ENCODE measurements at places on chromosomes 12 and 14.

DNA sequence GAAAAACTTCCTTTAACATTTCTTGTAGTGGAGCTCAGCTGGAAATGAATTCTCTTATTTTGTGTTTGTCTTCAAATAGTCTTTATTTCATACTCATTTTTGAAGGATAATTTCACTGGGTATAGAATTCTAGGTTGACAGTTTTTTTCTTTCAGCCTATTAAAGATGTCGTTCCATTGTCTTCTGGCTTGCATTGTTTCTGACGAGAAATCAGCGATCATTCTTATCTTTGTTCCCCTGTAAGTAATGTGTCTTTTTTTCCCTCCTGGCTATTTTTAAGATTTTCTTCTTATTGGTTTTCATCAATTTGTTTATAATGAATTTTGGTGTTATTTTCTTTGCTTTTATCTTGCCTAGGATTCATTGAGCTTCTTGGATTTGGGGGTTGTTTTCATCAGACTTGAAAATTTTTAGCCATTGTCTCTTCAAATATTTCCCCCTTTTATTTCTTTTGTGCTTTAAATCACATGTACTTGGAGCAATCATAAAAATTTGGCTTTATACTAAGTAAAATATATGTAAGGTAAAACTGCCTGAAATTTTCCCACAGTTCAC, 89.4 kb downstream of the UNC79 start:
- DNase-seq: no peak

- DNase-seq: no peak
Measured at GRCh38 chr14:103709814-103710213, 5.4 kb downstream of the XRCC3 start.

DNA sequence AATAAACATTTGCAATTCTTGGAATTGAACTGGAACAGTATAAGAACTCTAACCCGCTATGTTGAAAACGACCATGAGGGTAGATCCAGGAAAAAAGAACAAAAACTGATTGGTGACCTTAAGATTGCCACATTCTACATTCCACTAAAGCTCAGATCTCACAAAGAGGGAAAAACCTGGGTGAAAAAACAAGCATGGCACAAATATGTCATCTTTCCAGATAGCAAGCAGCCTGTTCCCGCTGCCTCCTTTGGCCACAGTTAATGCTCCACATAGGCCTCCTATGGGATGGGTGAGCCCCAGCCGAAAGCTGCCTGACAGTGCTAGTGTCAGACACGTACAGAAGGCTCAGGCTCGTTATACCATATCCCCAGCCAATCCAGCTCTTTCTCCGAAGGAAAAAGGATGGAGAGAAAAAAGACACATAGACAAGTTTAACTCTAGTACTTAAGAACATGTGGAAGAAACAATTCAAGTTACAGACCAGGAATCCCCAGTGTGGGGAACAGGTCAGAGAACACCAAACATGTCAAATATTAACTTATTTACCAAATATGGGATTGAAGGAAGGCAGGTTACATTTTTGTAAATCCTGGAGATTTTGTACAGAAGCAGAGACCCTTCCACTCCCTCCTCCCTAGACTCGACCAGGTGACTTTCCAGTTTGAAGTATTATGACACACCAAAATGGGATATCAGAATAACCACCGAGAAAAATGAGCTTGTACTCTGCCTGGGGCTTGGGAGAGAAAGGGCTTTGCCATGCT, 14.7 kb downstream of the LETMD1 start:
- no peak for DNase-seq

GRCh38 chr12:46438719-46439319, 66.2 kb upstream of the SLC38A2 start:
- DNase-seq: no peak

DNA sequence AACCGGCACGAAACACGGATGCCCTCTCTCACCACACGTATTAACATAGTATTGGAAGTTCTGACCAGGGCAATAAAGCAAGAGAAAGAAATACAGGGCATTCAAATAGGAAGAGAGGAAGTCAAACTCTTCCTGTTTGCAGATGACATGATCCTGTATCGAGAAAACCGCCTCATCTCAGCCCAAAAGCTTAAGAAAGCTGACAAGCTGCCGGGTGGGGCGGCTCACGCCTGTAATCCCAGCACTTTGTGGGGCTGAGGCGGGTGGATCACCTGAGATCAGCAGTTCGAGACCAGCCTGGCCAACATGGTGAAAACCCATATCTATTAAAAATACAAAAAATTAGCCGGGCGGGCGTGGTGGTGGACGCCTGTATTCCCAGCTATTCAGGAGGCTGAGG, 17.7 kb downstream of the OR6S1 start:
- no peak for DNase-seq

GRCh38 chr12:40261937-40262336, 37.1 kb downstream of the LRRK2 start:
- no peak for DNase-seq

GRCh38 chr12:71645268-71645667, 18.4 kb downstream of the ZFC3H1 start:
- DNase-seq: no peak

DNA sequence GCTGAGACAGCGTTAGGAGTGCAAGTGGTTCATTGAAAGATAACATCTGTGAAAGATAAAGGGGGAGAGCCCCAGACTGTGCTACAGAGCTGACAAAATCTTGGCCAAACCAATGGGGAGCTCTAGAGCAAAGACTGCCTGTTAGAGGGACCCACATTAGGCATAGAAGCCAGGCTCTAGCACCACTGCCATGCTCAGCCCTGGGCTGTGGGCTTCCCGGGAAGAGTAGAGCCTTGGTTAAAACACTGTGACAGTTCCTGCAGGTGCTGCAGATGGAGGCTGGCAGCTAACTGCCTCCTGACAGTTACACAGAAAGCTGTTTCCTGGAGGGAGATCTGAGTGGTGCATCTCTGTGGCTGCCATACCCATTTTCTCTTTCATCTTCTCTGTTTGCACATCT, 23.0 kb downstream of the TSHR start:
- DNase-seq: no peak

DNA sequence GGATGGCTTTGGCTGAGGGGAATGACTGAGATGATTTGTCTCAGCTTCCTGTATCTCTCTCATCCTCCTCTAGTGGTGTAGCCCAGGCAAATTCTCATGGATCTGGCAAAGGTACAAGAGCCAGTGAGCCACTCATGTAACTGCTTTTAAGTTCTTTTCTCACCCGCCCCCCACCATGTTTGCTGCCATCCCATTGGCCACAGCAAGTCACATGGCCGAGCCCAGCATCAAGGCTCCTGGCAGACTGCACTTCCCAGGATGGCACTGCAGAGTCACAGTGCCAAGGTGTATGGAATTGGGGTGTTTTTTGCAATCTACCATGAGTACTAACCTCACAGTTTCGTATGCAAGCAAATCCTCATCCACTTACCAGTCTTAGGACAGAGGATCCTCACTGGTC, 50.9 kb downstream of the CHST11 start:
- DNase-seq: no peak

DNA sequence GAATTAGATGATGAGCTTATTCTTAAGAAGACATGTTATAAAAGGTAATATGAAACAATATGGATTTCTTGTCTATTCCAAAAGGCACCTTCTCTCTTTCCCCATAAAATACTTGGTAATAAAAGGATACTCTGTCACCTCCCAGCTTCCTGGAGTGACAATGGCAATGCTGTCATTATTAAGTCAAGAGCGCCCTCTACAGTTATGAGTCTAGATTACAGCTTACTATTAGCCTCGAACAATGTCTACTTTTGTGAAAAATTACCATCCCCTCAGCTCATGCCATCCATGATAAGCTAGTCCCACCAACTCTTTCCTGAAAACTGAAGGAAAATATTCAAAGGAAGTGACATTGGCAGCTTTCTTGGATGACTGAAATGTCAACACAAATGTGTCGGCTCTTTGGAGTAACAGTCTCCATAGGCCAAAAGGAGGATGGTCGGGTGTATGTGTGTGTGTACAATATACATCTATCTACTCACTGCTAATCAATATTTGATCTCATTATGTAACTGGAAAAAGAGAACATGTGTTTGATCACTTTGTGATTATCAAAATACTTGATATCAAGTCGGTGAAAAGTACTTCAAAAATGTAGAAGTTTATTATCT, 48.7 kb upstream of the CDKN3 start:
- DNase-seq: no peak

- no peak for DNase-seq
Measured at GRCh38 chr14:105999361-106000028, 473.1 kb downstream of the TMEM121 start.

DNA sequence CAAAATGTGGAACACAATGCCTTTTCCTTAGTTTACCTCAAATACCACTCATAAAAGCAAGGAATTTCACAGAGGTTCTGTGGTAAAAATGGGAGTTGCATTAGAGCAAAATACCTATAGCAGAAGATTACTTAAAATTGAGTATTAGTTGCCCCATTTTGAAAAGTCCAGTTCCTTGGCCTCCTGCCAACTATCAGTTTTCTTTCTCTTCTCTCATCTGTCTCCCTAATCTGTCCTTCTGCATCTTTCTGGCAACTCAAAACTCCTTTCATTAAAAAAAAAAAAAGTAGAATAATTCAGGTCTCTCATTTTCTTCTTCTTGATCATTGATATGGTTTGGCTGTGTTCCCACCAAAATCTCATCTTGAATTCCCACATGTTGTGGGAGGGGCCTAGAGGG, 127.3 kb downstream of the ATP23 start:
- DNase-seq: no peak

GRCh38 chr14:56057767-56058166, 60.4 kb upstream of the PELI2 start:
- no peak for DNase-seq

GRCh38 chr14:72262771-72263170, 330.5 kb downstream of the RGS6 start:
- no peak for DNase-seq

- peak; percentile 63 for DNase-seq
Measured at GRCh38 chr14:60508707-60509437, at the start of gene SIX6. TSS of gene SIX6 (plus strand) at chr14:60509146. CDS start at chr14:60509399, 253 bp downstream.

DNA sequence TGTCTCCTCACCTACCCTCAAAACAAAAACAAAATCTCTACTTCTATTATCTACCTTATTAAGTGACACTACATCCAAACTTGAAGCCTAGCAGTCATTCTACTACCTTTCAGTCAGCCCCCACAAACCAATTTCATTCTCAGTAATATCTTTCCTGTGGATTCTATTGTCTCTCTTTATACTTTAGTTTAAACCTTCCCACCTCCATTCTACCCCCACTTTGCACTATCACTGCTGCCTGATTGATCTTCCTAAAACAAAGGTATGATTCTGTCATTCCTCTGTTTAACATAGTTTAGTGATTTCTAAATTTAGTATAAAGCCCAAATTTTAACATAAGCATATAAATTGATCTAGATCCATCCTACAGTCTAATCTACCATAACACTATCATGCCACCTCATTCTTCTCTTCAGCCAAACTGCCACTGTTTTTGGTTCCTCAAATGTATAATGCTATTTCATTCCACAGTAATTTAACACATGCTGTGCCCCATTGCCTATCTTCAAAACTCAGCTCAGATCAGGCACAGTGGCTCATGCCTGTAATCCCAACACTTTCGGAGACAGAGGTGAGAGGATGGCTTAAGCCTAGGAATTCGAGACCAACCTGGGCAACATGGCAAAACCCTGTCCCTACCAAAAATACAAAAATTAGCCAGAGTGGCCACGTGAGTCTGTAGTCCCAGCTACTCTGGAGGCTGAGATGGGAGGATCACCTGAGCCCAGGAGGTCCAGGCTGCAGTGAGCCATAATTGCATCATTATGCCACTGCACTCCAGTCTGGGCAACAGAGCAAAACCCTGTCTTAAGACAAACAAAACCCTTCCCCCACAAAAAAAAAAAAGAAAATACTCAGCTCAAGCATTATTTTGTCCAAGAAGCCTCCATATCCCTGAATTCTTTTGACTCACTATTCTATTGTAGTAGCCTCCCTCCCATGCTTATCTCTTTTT, 3.1 kb upstream of the STRN3 start:
- no peak for DNase-seq

All from right hindlimb (tissue), 1 donor.